ENCODE measurements at places on chromosomes 12 and 14.

DNA sequence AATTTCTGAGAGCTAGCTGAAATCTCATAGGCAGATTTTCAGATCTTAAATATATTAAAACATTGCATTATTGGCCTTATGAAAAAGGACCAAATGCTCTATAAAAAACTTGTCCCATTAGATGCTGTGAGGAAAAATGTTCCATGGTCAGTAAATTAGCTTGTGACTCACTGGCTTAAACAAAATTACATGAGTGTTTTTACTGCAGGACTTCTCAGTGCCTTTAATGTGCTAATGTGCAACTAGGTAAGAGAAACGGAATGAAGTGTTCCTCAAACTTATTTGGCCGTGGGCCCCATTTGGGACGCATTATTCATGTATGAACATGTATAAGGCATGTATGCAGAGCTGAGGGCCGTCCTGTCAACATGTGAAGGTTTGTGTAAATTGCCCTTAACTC is 41.7 kb downstream of the MYRFL start:
- DNase-seq, result no peak
- no peaks in the 10 kb centered on the region for H3K4me1 ChIP-seq
- H3K27ac ChIP-seq, result no peak overlapping the region
- no peaks in the 10 kb centered on the region for H3K27me3 ChIP-seq
- H3K4me3 ChIP-seq, result no peak overlapping the region

DNA sequence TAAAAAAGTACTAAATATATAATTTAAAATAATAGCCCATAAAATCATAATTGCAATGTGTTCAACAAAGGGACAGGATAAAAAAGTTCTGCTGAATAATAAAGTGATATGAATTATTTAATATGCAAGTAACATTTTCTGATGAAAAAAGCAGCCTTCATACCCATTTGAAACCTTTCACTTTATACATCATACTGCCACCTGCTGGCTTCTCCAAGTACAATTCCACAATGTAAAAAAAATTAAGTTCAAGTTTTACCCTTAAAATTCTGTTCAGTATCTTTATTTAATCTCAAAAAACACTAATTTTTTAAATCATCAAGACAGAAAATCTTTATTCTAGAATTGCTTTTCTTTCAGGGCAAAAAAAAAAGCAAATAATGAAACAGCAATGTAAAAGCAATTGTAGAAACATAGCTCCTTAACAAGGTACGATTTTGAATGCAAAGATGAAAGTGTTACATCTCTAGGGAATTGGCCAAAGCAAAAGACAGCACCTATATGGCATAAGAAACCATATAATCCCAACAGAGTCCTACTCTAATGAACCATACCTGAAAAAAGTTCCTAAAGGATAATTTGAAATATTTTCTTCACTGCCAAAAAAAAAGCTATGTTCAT is 15.0 kb downstream of the MDM1 start:
- DNase-seq, result no peak
- no peak overlapping the region for H3K27ac ChIP-seq
- no peak overlapping the region for H3K4me3 ChIP-seq
- H3K36me3 ChIP-seq, result peaks cover 38% of the 10 kb centered on the region
- H3K27me3 ChIP-seq, result no peaks in the 10 kb centered on the region
- no peaks in the 10 kb centered on the region for H3K4me1 ChIP-seq

- no peak overlapping the region for H3K27ac ChIP-seq
- no peak overlapping the region for H3K4me3 ChIP-seq
- H3K27me3 ChIP-seq, result no peaks in the 10 kb centered on the region
- H3K4me1 ChIP-seq, result peaks cover 22% of the 10 kb centered on the region
- DNase-seq, result no peak
Measured at GRCh38 chr12:53736592-53736991, 9.3 kb upstream of the CALCOCO1 start.

DNA sequence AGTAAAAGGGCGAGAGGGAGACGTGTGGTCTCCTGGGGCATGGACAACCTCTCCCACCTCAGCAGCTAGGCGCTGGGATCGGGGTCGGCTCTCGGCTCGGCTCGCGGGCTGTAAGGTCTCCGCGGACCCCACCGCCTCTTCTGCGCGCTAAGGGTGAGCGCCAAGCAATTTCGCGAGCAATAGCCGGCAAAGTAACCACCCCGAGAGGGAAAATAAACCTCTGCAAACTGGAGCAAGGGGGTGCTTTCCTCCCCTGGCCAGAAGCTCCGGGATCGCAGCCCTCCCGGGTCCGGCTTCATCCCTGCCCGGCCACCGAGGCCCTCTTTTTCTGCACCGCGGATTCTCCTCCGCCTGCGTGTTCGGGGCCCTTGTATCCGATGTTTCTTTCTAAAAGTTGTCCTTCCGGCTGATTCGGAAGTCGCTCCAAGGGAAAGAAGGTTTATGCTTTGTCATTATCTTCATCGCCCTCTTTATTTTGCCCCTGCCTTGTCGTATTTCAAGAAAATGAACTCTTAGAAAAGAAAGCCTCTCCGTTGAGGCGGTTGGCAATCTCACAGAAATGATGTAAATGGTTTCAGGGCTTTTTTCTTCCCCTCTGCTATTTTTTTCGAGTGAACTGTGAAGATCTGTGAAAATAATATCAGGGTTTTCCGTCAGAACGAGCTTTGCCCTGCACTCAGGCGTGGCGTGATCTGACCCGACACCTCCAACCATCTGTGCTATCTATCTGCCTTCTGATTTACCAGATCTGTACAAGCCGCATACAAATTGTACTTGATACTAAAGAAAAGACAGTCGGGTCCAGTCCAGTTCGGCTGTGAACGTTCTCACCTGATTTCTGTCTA is 1.7 kb upstream of the SIX6 start:
- H3K4me3 ChIP-seq, result no peak overlapping the region
- H3K27me3 ChIP-seq, result no peaks in the 10 kb centered on the region
- no peak for DNase-seq
- H3K36me3 ChIP-seq, result no peaks in the 10 kb centered on the region

DNA sequence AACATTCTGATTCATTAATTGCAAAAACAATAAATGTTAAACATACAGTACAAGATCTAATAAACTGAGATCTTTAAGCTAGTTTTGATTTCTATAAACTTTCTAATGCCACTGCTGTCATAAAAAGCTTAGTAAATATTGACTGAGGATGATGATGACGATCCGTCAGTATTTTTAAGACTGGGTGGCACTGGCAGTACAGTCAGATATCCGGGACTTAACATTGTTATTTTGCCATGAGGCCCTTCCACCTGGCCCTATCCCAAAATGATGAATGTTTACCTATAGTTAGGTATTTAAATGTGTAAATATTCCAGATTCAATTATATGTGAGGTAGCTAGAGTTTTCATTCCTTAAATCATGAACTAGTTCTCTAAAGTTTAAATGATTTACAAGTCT is 158.5 kb downstream of the FOXA1 start:
- no peak overlapping the region for H3K27ac ChIP-seq
- H3K4me3 ChIP-seq, result no peak overlapping the region
- H3K27me3 ChIP-seq, result no peaks in the 10 kb centered on the region

GRCh38 chr14:97874394-97874793 is 1077.2 kb downstream of the VRK1 start:
- no peaks in the 10 kb centered on the region for H3K27me3 ChIP-seq
- no peak for DNase-seq
- H3K4me3 ChIP-seq, result no peak overlapping the region
- H3K4me1 ChIP-seq, result no peaks in the 10 kb centered on the region
- no peak overlapping the region for H3K27ac ChIP-seq
- H3K36me3 ChIP-seq, result no peaks in the 10 kb centered on the region

DNA sequence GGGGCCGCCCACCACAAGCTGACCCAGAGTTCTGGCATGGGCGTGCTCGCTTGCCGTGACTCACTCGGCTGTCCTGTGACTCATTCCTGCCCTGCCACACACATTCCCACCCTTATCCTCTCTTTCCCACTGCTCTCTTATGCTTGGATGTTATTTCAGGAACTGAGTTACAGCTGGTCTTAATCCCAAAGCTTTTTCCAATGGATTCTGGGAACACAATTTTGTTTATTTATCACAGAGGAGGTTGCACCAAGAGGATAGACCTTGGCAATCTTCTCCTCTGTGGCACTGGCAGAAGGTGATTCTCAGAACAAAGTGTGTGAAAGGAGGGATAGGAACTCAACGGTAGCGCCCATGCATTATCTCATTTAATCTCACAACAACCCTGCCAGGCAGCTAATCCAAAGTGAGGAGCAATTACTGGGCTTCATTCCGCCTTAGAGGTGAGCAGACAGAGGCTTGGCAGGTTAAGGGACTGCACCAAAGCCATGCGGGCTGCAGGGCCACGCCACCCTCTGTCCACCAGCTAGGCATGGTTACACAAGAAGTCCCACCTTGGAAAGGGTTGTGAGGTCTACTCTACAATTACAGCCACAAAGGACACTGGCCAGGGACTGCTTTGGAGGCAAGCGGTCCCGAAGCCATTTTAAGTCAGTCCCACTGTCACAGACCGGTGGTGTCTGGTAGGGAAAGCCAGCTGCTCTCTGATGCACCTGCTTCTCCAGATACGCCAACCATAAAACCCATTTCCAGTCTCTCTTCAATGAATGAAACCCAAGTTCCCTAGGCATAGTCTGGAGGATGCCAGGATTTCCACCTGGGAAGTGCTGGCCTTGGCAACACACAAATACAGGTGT is 32.9 kb downstream of the SYNE3 start:
- peak overlapping the region; percentile 94 for H3K27ac ChIP-seq
- H3K27me3 ChIP-seq, result no peaks in the 10 kb centered on the region
- DNase-seq, result peak; percentile 74
- no peaks in the 10 kb centered on the region for H3K36me3 ChIP-seq
- H3K4me1 ChIP-seq, result peaks cover 84% of the 10 kb centered on the region

DNA sequence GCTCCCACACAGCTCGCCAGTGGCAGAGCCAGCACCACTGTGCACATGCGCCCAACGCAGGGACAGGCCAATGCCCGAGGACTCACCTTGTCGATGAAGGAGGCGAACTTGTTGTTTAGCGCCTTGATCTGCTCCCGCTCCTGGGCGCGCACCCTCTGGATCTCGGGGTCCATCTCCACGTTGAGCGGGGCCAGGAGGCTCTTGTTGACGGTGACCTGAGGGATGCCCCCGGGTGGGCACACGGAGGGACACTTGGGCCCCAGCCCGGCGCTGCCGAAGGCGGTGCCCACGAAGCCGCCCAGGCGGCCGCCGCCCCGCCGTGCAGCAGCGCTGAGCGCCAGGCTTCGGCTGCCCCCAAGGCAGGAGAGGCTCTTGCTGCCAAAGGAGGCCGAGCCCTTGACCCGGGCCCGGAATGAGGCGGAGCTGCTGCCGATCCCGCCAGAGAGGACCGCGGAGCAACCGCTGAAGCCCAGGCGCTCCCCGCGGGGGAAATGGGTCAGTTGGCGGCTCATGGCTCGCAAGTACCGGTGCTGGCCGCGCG is at the start of gene KRT72:
TSS of gene KRT72 (minus strand) at position 523 of the 541 bp plus-strand sequence. CDS start at position 512, 11 bp downstream.
- DNase-seq, result no peak
- no peaks in the 10 kb centered on the region for H3K36me3 ChIP-seq
- H3K4me1 ChIP-seq, result peaks cover 5% of the 10 kb centered on the region
- H3K27ac ChIP-seq, result no peak within 1 kb of the TSS
- H3K4me3 ChIP-seq, result no peak within 1 kb of the TSS

- no peaks in the 10 kb centered on the region for H3K27me3 ChIP-seq
- no peak overlapping the region for H3K4me3 ChIP-seq
- no peaks in the 10 kb centered on the region for H3K36me3 ChIP-seq
- H3K27ac ChIP-seq, result no peak overlapping the region
- no peak for DNase-seq
Measured at GRCh38 chr12:93798279-93799151, 121.3 kb downstream of the CRADD start.

DNA sequence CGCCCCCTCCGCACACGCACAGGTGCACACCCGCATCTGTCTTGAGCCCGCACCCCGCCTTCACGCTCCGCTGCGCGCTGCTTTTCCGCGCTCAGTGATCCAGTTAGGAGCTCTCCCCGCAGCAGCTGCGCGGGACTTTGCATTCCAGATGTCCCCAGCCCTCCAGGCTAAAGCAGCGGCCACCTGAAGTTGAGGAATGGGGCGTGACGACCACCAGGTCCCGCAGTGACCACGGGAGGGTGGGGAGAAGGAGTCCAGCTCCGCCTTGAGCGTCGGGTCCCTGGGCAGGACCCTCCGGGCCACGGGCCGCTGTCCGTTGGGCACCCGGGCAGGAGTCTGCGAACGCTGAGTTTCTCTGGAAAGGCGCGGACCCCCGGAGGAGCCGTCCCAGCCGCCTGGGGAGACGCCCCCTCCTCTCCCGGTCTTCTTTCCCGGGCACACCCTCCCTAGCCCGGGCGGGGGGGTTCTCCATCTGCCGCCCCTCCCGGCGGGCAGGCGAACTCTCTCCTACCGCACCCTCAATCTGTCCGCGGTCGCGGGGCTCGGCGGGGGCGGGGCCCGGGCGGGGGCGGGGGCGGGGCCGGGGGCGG is 334 bp upstream of the TMEM132C start:
- no peak overlapping the region for H3K27ac ChIP-seq
- H3K4me1 ChIP-seq, result no peaks in the 10 kb centered on the region
- H3K4me3 ChIP-seq, result peak overlapping the region; percentile 58
- peaks cover 45% of the 10 kb centered on the region for H3K27me3 ChIP-seq

DNA sequence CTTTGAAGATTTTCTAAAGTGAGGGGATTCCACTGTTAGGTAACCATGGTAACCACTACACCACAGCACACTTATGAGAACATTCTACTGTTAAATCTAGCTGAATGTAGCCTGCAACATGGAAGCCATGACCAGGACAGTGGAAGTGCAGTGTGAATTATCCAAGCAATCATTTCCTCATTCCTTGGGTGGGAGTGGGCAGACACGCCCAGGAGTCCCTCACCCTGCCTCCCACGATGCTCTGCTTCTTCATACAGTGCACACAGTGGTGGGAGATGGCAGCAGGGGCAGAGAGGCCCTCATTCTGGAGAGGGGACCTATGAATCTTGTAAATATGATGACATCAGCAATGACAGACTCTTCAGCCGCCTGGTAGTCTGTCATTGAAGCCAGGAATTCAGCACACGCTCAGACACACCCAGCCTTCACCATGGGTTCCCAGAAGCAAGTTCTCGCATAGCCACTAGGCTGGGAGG is 70.1 kb upstream of the HOXC13 start:
- no peak overlapping the region for H3K4me3 ChIP-seq
- H3K27me3 ChIP-seq, result peaks cover 9% of the 10 kb centered on the region
- no peak overlapping the region for H3K27ac ChIP-seq
- H3K36me3 ChIP-seq, result no peaks in the 10 kb centered on the region
- H3K4me1 ChIP-seq, result no peaks in the 10 kb centered on the region

DNA sequence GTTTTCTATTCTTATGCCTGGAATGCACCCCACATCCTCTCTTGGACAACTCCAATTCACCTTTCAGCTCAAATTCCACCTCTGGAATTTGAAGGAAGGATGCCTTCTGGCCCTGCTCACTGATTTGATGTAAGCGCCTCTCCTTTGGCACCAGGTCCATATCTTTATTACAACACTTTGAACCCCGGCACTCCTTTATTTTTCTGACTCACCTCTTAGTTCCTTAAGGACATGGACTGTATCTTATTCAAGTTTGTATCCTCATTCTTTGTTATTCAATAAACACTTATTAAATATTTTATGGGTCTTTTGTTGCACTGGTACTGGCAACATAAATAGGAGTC is 3.1 kb downstream of the GALC start:
- peaks cover 6% of the 10 kb centered on the region for H3K36me3 ChIP-seq
- H3K4me1 ChIP-seq, result no peaks in the 10 kb centered on the region
- DNase-seq, result no peak
- no peaks in the 10 kb centered on the region for H3K27me3 ChIP-seq
- no peak overlapping the region for H3K4me3 ChIP-seq
- H3K27ac ChIP-seq, result peak overlapping the region; percentile 33

- no peak overlapping the region for H3K4me3 ChIP-seq
- DNase-seq, result no peak
- H3K27me3 ChIP-seq, result no peaks in the 10 kb centered on the region
Measured at GRCh38 chr14:102644523-102644922, 52.1 kb downstream of the RCOR1 start.
